Stimulated activated CD8-positive, alpha-beta memory T cell treated with anti-CD3 and anti-CD28 coated beads, Interleukin-7, amount 100 ng/mL, for 1 hour (primary cell): ENCODE measurements at places on chromosomes 1 and 21.

GRCh38 chr1:211828584-211829342 lies 1.8 kb downstream of the LPGAT1 start:
- no peak for DNase-seq

- no peak for DNase-seq
Observed at GRCh38 chr1:31364561-31365250, 8.2 kb downstream of the FABP3 start.

GRCh38 chr1:12012560-12013316 lies 6.6 kb upstream of the MIIP start:
- no peak for DNase-seq

DNA sequence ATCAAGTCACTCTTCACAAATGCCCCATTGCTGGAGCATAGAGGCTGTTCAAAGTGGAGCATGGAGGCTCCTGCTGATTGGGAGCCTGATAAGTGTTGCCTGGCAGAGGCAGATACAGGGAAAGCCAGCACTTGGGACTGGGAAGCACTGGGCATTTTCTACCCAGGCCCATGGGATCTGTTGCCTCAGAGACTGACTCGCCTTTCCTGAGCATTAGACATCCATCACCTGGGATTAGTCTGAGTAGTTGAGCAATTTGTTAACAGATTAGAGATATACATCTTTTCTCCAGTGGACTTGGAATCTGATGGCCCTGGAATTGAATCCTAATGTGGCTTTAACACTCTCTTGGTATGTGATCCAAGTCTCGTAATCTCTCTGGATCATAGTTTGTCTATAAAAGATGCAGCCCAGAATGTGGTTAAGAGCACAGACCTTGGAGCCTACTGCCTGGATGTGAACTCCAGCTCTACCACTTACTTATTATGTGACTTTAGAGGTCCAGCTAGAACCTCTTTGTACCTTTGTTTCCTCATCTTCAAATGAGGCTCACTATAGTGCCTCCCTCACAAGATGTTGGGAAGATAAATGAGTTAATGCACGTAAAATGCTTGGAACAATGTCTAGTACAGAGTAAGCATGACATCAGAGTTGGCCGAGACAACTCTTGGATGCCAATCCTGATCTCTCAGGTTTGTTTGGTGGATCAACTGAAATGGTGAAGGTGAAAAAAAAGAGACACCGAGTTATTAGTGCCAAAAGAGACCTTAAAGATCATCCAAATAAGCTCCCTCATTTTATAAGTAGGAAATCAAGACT lies 38.3 kb upstream of the NRDC start:
- DNase-seq = no peak

DNA sequence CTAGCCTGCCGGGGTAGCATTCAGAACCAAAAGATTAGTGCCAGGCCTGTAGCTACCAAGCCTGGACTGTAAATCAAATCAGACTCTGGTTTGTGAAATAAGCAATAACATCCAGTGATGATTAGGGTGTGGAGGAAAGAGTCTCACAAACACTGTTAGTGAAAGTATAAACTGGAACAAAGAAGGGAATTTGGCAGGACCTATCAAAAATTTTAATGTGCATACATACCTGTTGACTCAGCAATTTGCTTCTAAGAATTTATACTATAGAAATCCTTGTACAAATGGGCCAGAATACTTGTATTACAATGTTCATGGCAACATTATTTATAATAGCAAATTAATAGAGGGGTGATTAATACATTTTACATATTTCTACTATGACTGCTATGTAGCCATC lies 109.8 kb upstream of the WARS2 start:
- DNase-seq = no peak

DNA sequence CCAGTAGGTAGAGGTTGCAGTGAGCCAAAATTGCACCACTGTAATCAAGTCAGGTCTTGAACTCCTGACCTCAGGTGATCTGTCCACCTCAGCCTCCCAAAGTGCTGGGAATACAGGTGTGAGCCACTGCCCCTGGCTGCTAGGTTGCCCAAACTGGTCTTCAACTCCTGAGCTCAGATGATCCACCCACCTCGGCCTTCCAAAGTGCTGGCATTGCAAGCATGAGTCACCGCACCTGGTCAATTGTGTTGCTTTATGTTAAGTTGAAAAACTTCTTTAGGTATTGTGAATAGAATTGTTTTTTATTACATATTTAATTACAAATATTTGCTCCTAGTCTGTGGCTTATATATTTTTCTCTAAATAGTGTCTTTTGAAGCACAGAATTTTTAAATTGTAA lies 80.5 kb downstream of the PRKAB2 start:
- no peak for DNase-seq

GRCh38 chr1:11960715-11961114 lies 19.5 kb upstream of the MFN2 start:
- DNase-seq = no peak

GRCh38 chr1:19650416-19651140 lies 6.5 kb downstream of the NBL1 start:
- no peak for DNase-seq

GRCh38 chr1:43171312-43171875 lies 696 bp downstream of the EBNA1BP2 start:
- no peak for DNase-seq

GRCh38 chr1:75310067-75310466 lies 175.9 kb downstream of the LHX8 start:
- no peak for DNase-seq

DNA sequence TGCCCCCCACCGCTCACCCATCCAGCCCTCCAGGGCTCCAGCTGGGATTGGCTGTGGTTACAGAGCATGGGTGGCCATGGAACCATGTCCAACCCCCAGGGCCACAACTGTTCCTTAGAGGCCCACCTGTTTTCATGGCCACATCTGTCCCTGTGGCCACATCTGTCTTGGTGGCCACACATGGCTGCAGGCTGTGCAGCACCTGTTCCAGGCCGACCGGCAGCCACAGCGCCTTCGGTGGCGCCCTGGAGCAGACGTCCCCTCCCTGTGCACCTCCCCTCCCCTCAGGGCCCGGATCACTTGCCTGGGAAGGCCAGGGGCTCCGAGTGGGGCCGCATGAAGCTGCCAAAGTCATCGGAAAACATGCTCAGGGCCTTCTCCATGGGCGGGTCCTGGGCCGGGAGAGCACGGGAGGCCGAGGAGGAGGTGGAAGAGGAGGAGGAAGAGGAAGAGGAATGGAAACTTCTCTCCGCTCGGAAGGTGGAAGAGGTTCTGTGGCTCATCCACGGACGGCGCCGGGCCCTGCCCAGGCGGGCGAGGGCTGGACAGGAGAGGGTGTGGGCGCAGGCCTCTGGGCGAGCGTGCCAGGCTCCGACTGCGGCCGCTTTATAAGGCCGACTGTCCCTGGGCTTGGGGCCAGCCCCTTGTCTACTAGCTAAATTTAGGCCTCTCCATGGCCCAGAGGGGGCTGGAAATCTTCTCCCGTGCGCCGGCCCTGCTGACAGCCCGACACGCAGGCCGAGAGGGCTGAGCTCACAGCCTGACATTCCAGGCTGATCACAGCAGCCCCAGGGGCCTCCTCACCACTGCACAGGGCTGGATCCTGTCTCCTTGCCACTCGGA lies at the start of gene HSPB7:
TSS of gene HSPB7 (minus strand) at position 583 of the 843 bp plus-strand sequence. CDS start at position 503, 80 bp downstream.
- DNase-seq = no peak

GRCh38 chr1:213738658-213739057 lies 249.1 kb upstream of the PROX1 start:
- no peak for DNase-seq

GRCh38 chr1:161079436-161080110 lies 9.8 kb downstream of the NECTIN4 start:
- no peak for DNase-seq

- DNase-seq = no peak
Observed at GRCh38 chr1:25731148-25731547, 68.8 kb upstream of the SELENON start.

GRCh38 chr1:225470211-225471108 lies 42.6 kb upstream of the LBR start:
- no peak for DNase-seq
